IMR-90 (cell line): ENCODE measurements at places on chromosomes 1 and 21.
A peak's percentile ranks its signal among the peaks of the same experiment; 100 is the strongest.

GRCh38 chr1:50968158-50968820, 1.8 kb upstream of the CDKN2C start:
- DNase-seq = peak; percentile 89

GRCh38 chr1:117598489-117598888, 7.4 kb upstream of the TENT5C start:
- no peak for DNase-seq

DNA sequence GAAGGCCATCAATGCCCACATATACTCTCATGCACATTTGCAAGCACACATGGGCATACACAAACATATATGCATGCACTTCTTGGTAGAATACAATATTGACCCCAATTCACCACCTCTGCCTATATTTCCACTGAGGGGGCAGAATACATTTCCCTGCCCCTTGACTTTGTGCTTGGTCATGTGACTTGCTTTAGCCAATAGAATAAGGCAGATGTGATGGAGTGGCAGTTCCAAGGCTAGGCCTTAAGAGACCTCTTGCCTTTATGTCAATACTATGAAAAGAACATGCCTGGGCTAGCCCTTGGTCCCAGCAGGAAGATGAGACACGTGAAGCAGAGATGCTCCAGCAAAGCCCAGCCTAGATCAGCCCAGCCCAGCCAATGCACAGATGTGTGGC, 66.0 kb upstream of the GRIK3 start:
- no peak for DNase-seq

GRCh38 chr1:110248746-110249145, 38.6 kb downstream of the KCNC4 start:
- no peak for DNase-seq

DNA sequence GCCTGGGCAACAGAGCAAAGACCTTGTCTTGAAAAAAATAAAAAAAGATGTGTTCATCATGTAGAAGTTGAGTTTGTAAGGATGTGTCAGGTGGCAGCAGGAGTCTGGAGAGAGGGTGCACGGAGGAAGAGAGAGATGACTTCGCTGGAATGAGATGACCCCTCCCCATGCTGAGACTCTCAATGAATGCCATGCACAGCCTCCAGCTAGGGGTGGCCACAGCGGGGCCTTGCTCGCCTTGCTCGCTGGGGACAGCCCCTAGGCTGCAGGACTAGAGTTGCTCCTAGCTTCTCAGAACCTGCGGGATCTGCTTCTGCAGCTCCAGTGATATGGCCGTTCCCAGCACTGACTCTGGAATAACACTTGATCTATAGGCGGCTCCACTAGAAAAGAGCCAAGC, 6.6 kb upstream of the C2CD2 start:
- no peak for DNase-seq

- DNase-seq = peak; percentile 67
These were observed 19.9 kb downstream of the CASQ2 start for GRCh38 chr1:115748401-115749150.

GRCh38 chr1:205668951-205669340, 11.4 kb downstream of the SLC45A3 start:
- DNase-seq = no peak

DNA sequence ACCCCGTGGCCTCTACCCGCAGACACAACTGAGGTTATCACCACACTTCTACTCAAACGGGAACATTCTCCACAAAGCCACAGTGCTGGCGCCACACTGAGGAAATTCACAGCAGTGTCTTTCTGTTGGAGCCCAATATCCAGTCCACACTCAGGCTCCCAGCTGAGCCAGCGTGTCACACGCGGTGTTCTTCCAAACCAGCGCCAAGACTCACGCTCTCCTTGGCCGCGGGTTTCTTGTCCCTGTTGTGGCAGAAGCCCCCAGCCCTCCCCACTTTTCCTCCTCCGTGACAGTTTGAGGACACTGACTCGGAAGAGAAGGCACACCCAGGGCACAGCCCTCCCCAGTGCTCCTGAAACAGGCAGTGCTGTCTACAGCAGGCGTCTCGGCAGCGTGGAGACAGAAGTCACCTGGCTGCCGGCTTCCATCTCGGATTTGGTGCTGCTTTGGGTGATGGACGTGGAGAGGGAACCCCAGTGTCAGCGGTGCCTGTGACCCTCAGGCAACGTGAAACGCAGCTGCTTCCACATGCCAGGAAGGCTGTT, 35.4 kb upstream of the AGPAT3 start:
- no peak for DNase-seq

DNA sequence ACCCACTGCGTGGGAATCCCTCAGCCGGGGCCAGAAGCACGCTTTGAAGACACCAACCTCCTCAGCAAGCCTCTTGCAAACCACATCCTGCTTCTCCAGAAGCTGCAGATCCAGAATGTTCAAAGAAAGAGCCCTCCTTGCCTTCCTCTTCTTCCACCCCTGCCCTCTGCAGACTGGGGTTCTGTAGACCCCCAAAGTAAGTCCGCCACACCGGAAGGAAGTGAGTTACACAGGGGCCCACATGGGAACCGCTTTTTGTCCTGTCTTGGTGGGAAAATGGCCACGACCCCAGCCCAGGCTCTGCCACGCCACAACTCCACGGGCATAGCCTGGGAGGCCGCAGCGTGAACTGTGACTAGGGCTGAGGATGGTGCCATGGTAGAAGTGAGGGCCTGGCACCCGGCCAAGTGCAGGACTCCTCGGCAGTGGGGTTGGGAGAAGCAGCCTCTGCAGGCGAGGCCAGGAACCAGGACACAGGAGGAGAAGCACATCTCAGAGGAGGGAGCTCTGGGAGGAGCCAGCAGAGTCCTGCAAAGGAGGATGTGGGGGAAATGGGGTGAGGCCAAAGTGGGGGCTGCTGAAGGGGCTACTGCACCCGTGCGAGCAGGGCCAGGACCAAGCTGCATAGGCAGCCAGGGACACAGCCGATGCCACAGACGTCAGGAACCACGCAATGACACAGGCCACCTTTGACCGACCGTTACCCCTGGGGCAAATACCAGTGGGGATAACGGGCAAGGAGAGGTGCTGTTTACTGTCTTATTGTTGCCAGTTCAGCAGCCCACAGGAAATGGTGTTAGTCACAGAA, 30.9 kb downstream of the PDE9A start:
- no peak for DNase-seq

DNA sequence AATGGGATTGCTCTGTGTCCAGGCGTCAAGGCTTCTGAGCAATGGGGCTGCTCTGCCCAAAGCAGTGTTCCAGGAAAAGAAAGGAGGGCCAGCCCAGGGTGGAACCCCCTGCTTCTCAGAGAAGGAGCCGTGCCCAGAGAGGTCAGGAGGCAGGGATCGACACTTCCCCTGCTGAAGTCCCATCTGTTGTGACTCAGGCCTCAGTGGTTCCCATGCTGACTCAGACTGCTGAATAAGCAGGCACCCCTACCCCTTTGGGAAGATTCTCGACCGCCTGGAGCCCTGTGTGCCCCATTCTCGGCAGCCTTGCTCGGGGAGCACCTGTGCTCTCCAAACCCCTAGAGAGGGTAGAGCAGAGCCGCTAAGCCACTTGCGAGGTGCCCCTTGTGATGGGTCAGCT, 23.9 kb downstream of the PKP1 start:
- DNase-seq = peak; percentile 15

DNA sequence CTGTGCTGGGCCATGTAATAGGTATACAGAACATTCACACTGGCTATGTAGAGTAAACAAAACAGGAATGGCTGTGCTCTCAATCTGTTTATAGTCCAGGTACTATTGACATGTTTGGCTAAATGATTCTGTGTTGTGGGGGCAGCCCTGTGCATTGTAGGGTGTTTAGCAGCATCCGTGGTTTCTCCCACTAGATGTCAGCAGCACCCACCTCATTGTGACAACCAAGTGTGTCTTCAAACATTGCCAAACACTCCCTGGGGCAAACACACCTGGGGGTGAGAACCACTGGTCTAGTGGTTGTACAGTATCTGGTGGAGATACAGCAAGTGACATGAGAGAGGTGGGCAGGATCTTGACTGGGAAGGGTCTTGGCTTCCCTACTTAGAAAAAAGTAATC, 80.4 kb upstream of the SPATA6 start:
- DNase-seq = no peak

DNA sequence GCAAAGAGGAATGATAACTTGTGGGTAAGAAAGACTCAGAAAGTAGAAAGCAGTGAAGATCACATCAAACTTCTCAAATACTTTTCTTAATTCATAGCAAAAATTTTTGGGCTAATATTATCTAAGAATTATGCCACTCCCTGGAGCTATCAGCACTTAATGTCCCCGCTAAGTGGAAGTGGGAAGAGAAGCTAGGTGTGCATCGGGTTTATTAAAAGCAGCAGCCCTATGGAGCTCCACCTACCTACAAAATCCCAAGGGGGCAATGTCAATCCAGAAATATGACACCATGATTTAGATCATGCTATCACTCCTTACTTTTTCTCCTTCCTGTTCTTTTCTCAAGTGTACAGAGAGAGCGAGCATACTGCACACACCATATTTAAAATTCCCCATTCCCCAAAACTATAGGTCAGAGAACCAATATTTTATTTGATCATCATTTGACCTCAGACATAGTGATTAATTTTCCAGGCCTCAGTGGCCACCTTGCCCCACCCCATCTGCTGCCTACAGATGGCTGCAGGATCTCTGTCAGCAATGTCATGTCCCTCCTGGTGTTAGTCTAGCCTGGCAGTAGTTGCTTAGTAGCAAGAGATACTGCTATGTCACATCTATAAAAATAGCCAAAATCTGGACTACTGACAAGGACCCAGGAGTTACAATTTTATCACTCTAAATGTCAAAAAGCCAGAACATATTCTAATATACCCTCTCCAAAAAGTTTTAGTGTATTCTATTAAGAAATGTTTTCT, 66.6 kb downstream of the MAP3K21 start:
- no peak for DNase-seq

DNA sequence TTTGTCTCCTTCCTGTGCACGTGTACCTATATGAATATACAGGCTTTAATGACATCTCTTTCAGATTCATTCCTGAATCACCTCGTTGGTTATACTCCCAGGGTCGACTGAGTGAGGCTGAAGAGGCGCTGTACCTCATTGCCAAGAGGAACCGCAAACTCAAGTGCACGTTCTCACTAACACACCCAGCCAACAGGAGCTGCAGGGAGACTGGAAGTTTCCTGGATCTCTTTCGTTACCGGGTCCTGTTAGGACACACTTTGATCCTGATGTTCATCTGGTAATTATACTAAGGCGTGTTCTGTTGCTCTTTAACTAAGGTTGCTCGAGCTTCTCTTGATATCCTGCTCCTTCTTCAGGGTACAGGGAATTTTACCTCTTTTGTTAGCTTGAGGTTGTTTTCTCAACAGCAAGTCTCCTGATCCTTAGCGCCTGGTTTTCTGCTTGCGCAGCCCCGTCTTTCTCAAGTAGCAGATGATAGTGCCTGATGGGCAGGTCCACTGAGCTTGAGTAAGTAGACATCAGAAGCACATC, 55.1 kb downstream of the SLC22A15 start:
- DNase-seq = no peak

DNA sequence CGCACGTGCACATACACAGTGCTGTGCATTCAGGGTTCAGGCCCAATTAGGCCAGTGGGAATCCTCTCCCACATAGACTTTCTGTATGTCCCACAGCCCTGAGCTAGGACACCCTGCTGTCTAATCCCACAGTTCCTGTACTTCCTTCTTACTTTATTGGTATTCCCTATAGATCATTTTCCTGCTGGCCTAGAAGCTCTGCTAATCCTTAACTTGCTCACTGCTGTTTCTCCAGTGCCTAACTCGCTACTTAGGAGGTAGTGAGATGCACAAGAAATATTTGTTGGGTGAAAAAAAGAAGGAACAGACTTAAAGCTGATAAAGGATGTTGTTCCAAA, 34.1 kb upstream of the FHAD1 start:
- no peak for DNase-seq

DNA sequence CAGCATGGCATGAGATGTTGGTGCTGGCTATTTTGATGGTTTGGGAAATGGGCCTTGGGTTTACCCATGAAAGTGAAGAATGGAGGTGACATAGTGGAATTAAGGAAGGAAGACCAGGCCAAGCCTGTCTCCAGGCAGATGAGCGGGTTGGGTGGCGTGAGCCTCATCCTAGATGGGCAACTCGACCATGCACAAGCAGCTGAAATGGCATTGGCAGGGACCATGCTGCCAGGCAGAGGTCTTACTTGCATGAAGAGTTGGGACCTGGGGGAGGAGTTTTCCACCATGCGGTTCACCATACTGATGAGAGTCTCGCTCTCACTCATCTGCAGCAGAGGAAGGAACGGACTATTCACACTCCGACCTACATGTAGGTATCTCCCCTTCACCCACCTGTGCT, 37.5 kb upstream of the GOLT1A start:
- DNase-seq = no peak

DNA sequence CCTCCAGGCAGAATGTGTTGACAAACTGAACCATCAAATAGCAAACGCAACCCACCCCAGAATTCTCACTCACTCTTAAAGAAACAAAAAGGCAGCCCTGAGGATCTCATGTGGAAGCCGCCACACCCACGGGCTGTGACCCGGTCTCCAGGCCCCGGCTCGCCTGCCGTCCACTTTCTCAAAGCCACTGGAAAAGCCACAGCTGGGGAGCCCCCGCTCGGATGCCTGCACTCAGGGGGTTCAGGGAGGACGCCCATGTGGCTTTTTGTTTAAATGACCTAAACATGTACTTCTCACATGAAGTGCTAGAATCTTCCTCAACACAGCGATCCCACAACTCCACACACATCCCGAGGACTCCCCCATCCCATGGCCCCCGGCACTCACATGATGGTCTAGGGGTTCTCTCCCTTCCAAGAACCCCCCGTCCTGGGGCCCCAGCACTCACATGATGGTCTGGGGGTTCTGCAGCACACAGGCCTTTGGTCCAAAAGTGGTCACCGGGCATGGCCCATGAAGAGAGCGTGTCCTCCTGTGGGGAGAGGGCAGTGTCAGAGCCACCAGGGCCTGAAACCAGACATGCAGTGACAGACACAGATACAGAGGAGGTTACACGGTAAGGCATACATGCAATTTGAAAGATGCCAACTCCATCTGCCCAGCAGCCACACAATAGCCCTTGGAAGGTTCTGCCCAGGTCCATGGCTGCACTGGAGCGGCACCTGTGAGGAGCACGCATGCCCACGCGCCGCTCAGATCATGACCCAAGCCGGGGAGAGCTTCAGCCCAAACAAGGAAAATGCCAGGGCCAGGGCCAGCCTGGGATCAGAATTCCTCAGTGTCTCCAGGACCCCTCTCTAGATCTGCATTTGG, 16.5 kb downstream of the NADK start:
- no peak for DNase-seq

GRCh38 chr1:34621916-34622315, 132.9 kb upstream of the GJB5 start:
- no peak for DNase-seq
